Right renal pelvis (tissue), 4 donors: ENCODE measurements at places on chromosomes 12 and 14. TPM values are rescaled to one million over a fixed set of nuclear protein-coding genes. Genes with fewer than 3 reads are reported as not detected.

NINJ2 gene
- 1.4 TPM for polyA plus RNA-seq

DNA sequence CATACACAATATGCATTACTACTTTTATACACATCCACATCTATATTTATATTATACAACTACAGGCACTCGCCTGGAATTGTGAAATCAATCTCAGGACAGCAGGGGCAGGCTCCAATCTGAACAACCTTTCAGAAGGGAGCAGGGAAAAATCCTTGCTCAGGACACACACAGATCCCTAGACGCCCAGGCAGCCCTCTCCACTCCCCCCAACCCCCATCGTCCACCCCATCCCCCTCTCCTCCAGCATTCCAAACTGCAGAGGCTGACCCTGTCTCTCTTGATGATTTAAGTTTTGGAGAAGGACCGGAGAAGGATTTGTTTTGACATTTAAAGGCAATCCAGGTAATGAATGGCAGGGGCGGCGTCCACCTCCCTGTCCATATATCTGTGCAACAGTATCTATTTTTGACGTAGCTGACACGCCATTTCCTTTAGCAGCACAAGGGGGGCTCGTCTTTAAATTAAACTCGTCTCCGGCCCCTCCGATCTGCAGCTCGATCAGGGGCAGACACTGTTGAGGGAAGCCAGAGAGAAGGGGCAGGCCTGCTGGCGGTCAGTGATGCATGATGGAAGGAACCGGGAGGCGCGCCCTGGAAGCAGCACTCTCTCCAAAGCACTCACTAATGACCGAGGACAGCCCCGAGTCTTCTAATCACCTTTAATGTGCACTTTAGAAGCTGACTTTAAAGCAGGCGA lies 95.0 kb upstream of the TBX5 start:
- DNase-seq: no peak

- peak; percentile 18 for DNase-seq
Measured at GRCh38 chr14:83470466-83470865, 1936.8 kb upstream of the SEL1L start.

GRCh38 chr12:68428724-68429501 lies 96.8 kb upstream of the MDM1 start:
- DNase-seq: no peak

- DNase-seq: no peak
Measured at GRCh38 chr12:70626180-70626579, 11.0 kb downstream of the PTPRB start.
